Foreskin keratinocyte (primary cell): ENCODE measurements at places on chromosomes 4 and X.

DNA sequence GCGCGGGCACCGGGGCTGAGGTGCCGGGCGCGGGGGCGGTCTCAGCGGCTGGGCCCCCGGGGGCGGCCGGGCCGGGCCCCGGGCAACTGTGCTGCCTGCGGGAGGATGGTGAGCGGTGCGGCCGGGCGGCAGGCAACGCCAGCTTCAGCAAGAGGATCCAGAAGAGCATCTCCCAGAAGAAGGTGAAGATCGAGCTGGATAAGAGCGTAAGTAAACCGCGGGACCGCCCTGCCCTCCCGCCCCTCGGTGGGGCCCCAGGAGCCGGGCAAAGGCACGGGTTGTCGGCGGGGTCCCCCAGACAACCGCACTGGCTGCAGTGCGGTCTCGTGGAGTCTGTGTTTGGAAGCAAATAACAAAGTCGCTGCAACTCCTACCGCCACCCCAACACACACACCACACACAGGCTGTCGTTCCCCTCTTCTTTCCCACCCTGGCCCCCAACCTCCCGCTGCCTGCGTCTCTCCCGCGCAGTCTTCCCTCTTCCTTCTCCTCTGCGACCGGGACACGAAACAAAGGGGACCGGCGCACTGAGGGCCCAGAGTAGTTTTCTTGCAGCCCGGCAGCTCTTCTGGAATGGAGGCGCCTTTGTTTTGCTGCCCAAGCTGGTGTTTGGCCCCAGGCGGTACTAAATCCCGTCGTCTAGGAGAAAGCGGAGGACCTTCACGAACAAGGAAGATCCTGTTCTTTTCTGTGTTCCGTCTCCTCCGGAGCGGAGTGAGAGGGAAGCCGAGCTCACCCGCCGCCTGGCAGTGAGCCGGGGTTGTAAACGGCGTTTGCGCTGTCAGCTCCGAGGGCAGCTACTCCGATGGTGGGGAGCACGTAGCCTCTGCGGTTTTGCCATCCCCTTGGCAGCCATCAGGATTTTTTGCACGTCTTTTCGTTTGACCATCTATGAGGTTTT is 788 bp downstream of the SAP30 start:
- peak; percentile 54 for DNase-seq

- no peak for DNase-seq
Measured at GRCh38 chrX:132470831-132471230, 18.0 kb downstream of the MBNL3 start.

DNA sequence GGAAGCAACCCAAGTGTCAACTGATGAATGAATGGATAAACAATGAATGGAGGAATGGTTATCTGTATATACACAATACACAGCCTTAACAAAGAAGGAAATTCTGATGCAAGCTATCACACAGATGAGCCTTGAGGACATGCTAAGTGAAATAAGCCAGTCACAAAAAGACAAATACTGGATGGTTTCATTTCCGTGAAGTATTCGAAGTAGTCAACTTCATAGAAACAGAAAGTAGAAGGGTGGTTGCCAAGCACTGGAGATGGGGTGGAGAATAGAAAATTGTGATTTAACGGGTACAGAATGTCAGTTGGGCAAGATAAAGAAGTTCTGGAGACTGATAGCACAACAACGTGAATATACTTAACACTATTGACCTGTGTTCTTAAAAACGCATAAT is 28.2 kb downstream of the CENPU start:
- no peak for DNase-seq

DNA sequence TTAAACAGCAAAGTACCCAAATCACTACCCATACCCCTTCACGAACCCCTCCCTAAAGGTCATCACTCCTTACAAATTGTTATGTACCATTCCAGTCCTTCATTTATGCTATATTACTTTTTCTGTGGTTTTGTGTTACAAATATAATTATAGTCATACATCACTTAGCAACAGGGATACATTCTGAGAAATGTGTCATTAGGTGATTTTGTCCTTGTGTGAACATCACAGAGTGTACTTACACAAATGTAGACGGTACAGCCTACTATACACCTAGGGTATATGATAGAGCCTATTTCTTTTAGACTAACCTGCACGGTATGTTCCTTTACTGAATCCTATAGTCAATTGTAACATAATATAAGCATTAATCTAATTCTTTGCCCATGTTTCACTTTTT is 61.9 kb downstream of the ASB9 start:
- DNase-seq, result no peak

DNA sequence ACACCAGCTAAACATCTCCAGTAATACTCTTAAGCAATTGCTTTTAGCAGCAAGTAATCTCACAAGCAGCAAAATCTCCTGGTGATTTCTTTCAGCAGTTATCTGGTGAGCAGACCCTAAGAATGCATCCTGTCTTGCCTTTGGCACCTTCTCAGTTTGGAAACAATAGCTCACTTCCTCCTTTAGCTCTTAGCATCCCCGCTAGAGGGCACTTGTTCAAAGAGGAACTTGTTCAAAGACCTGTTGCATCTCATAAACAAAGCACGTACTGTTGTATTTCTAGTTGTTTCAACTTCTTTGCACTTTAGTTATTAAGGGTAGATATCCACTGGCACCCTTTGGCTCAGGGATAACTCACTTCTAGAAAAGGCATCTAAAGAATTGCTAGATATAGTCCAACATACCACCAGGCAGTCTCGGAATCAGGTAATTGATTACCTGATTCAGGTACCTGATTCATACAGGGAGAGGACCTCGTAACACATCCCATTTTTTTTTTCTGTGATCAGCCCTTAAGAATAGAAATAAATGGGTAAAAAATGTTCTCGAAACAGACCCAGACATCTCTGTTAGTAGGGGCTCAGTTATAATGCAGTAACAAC is 81.9 kb upstream of the QRFPR start:
- no peak for DNase-seq

GRCh38 chr4:41487868-41488440 is 50.0 kb upstream of the LIMCH1 start:
- DNase-seq, result no peak

DNA sequence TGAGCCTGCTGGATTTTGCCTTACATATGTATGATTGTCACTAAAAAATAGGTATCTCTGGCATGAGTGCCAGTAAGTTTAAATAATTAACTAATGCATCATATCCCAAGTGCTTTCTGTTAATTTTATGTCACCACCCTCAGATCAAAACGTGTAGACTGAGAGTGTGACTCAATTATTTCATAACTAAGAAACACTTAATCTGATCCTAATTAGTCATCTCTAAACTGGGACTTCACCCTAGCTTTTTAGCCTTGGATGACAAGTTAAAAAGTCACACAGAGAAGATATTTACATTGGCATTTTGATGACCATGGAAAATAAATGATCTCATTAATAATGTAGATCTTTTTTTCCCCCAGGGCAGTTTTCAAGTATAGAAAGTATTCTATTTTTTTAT is 23.1 kb upstream of the SLC6A14 start:
- DNase-seq, result no peak

DNA sequence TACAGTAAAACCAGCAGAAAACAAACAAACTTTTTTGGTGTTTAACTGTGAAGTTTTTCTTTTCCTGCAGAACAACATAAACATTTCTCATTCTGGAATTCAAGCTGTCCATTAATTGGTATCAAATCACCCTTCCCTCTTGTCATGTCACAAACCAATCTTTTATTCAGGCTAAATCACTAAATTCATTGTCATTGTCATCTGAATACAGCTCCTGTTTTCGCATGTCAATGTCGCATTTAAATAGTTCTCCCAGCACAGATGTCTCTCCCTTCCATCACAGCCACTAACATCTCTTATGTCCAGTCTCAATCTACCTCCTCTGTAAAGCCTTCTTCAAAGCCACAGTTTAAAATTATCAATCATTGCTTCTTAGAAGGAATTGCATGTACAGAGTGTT is 192.1 kb upstream of the PCDH10 start:
- DNase-seq, result no peak

- no peak for DNase-seq
Measured at GRCh38 chrX:12309744-12310076, 171.4 kb downstream of the FRMPD4 start.

DNA sequence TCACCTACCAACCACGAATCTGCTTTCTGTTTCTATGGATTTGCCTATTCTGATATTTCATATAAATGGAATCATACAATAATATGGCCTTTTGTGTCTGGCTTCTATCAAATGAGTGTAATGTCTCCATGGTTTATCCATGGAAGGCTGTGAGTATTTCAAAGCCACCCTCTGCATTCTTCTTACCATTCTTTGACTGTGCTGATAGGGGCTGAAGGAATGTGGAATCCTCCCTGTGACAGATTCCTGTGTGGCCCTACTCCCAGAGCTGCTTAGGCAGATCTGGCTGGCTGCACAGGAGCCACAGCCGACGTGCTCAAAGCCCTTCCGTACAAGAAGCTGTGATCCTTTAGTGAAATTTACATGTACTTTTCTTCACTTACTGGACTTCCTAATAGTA is 163.2 kb downstream of the HS6ST2 start:
- DNase-seq, result no peak
